Esophagus squamous epithelium (tissue), 5 donors: ENCODE measurements at places on chromosomes 1 and 21.

GRCh38 chr1:159925719-159926078 lies 392 bp upstream of the TAGLN2 start:
- no peak for DNase-seq

- DNase-seq: no peak
Observed at GRCh38 chr1:107549152-107549810, 408.4 kb downstream of the NTNG1 start.

- DNase-seq: no peak
Observed at GRCh38 chr21:45262041-45262581, 25.6 kb downstream of the POFUT2 start.

DNA sequence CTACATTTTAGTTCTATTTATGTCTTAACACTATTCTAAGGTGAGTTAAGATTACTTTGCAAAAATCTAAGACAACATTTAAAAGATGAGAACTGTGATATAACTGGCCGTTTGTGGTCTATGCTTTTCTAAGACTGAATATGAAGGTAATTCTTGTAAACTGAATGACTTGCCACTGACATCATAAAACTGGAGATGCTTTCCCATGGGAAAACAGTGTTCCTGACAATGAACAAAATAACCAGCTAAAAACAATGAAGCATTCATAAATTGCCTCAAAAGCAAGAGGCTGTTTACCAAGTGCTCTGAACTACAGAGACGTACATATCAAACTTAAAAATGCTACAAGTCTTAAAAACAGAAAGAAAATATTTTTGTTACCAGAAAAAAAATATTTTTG lies 54.7 kb downstream of the APP start:
- DNase-seq: no peak

DNA sequence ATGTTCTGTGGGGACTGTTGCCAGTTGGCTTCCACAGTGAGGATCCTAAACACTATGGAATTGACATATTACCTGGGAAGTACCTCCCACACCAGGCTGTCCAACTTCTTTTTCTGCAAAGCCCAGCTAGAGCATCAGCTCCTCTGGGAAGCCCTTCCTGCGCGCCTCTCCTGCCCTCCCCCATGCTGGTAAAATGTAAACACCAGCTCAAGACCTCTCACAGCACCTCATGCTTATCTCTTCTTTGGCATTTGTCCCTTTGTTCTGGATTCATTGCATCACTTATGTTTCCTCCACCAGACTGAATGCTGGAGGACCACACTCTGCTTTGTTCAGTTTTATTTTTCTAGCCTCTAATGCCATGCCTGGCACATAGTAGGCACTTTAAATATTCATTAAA lies 172.1 kb downstream of the HHAT start:
- no peak for DNase-seq

DNA sequence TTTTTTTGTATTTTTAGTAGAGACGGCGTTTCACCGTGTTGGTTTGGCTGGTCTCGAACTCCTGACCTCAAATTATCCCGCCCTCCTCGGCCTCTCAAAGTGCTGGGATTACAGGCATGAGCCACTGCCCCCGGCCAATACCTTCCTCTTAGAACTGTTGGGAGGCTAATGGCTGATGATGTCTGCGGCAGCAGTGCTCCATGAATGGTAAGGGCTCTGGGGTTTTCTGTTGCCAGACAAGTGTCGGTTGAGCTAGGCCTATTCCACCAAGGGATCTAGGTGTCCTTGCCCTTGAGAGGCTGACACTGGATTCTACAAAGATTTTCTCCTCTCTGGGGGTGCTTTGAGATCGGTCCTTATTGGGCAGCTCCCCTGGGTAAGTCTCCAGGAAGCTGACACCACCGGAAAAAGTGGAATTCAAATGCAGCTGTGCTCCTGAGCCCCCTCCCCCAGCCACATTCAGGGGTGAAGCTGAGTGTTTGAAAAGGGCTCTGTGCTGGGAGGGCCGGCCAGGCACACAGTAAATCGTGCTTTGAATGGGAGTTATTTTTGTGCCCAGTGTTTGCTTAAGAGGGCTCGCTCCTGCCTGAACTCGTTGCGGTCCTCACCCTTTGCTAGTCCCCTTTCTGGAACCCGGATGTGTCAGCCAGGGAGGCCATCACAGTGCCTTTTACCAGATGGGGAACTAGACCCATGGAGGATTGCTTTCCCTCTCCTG lies 5.2 kb downstream of the SOX13 start:
- DNase-seq: no peak

- no peak for DNase-seq
Observed at GRCh38 chr1:78690516-78690915, 40.9 kb downstream of the IFI44 start.

DNA sequence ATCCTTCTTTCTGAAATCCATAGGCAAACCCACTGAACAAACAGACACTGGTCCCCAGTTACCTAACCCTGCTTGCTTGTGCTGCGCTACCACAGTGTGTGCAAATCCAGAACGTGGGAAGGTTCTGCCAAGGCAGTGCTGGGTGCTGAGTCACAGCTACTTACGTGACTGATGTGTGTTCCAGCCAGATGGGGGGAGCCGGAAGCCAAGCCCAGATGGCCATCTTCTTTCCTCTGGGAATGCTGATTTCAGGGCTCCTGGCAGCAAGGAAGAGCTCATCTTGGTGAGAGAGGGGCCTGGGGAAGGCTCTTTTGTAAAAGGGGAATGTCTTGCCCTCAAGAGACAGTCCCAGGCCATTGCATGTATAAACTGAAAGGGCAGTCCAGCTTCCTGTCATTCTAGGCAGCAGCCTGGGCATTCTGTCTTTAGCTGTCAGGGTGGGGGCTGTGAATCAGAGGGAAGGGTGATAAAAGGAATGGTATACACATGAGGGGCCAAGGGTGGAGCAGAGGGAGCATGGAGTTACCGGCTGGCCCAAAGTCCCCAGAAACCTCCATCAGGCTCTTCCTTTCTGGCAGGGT lies 54.1 kb downstream of the CD46 start:
- DNase-seq: no peak

DNA sequence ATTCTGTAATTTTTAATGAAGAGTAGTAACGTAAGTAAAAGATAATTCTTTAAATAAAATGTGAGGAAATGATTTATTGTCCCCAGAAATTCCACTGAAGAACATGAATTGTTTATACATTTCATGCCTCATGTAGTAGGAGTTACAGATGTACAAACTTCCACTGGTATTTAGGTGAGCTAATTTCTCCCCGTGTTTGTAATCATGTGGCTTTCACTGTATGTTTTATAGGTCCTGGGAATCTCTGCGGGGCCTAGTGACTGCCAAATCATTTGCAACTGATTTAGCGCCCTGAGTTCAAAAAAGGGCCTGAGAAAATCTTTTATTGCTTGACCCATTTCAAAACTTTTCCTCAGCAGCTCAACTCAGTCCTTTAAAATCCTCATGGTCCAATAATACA lies 30.5 kb upstream of the FASLG start:
- DNase-seq: no peak

DNA sequence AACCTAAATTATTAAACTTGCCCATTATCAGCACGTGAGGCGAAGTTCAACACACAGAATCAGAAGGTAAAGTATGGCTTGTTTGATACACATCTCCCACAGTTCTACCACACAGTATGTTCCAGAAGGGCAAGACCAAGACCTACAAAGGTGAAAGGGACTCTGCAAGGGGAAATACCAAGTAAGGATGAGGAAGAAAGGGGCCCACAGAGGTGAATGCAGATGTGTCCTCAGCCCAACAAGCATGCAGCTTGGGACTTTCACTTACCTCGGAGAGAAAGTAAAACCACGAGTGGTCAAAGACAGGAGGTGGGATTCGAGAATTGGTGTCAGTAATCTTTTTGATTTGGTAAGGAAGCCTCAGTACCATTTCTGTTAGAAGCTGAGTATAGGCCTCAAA lies 85.8 kb downstream of the UBR4 start:
- no peak for DNase-seq

DNA sequence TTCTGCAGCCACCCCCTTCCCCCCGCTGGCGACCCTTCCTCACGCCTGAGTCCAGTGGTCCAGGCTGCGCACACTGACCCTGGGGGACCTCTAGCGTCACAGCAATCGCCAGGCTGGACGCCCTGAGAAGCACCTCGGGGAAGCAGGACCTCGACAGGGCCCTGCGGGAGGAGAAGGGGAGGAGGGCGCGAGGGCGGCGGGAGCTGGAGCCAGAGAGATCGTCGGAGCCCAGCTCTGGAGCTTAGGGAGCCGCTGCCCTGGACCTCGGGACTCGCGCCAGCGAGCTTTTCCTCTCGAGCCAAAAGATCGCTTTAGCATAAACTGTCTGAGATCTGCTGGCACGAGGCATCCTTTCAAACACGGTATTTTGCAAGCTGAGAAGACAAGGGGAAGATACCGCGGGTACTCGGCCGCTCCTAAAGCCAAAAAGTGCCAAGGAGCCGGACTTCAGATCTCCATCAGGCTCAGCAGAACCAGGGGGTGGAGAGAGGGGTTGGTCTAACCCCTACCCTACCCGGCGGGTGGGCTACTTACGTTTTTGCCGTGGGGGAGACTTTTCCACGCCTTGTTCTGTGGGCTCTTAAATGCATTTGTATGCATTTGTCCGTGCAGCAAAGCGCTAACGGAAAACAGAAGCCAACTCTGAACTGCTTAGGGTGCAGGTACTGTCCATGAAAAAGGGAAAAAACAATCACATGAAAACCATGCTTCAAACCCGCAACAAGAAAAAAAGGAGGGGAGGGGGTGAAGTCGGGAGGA lies 586 bp downstream of the COL24A1 start:
- no peak for DNase-seq

GRCh38 chr1:26094076-26094669 lies 17.5 kb upstream of the PDIK1L start:
- no peak for DNase-seq

GRCh38 chr1:158037866-158038359 lies 44.5 kb downstream of the KIRREL1 start:
- DNase-seq: no peak

GRCh38 chr21:40803101-40803500 lies 43.9 kb downstream of the DSCAM start:
- no peak for DNase-seq

DNA sequence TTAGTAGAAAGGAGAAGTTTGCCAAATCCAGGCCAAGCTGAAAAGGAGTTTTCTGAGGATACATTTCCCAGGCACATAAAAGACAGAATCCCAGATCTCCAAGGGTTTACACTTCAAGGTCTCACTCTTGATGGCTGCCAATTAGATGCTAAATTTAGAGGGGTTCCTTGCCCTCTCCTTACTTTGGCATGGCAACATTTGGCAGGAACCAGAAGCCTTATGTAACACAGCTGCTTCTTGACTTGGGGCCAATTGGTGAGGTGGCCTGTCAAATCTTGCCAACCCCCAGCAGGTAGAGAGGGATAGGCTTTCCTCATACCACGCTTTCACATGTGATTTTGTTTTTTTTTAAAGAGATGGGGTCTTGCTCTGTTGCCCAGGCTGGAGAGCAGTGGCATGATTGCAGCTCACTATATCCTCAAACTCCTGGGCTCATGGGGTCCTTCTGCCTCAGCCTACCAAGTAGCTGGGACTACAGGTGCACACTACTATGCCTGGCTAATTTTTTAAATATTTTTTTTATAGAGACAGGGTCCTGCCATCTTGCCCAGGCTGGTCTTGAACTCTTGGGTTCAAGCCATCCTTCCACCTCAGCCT lies 25.2 kb upstream of the NKAIN1 start:
- no peak for DNase-seq

DNA sequence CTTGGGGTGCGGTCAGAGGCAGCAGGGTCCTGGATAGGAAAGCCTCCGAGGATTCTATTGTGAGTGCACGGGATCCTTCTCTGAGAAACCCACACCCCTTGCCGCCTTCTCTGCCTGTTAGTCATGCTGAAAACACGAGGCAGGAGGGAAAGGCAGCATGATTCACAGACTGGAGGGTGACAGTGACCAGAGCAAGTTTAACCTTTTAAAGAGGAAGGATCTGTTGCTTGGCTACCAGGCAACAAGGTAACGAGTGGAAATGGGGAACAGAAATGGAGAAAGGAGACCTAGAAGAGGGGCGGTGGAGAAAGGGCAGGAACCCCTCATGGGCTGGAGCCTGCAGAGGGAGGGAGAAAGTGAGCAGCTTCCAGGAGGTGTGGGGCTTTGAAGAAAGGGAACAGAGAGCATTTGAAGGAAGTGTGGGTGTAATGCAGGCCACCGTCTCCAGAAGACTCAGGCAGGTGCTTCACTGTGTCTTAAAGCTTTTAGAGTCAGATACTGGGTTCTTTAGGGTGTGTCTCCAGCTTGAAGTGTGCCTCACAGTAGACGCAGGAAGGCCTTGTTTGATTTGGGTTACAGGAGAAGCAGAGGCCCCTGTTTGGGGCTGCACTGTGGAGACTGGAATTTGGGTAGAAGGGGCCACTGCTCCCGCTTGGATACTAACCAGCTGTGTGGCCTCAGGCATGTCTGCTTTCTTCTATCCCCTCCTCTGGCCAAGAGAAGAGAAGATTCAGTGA lies 19.1 kb downstream of the OPTC start:
- DNase-seq: no peak

DNA sequence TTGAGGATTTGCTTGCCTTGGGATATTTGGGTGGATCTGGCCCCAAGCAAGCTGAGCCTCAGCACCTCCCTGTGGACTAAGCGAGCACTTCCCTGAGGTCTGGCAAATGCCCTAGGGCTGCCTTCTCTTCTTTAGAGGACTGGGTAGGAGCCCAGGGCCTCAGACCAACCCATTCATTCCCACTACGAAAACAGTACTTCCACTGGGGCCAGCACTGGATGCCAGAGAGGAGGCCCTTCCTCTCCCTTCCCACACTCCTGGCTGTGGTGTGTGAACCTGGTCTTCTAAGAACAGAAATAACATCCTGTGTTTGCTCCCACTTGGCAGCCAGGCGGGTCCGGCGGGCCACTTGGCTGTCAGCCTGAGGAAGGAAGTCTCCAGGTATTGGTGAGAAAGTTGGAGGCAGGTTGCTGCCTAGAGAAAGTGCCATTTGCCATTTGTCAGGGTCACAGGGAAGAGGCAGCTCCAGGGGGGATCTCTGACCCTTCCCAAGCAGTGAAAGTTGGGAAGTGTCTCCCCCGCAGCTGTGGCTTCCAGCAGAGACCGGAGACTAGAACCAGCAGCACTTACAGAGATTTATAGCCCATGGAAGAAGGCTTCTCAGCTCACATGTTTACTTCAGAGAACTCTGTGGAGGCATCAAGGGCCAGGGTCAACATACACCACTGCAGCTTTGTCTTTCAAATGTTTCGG lies 323.5 kb downstream of the SIPA1L2 start:
- no peak for DNase-seq

GRCh38 chr1:172429331-172430127 lies 9.0 kb downstream of the C1orf105 start:
- no peak for DNase-seq

DNA sequence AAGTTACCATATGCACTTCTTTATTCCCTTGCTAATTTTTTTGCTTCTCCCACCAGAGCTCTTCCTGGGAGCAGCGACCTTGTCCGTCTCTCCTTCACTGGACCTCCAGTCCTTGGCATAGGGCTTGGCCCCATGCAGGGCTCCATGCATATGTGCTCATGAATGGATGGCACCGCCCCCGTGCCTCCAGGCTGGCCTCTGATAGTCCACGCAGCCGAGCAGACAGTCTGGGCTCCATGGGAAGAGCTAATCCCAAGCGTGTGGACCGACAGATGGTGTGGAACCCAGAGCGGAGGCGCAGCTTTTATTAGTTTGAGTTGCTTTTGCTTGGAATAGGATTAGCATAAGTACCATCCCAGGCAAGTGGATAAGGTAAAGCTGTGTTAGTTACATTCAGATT lies 41.8 kb downstream of the CDCP2 start:
- DNase-seq: no peak

GRCh38 chr1:208279826-208280588 lies 35.8 kb upstream of the PLXNA2 start:
- DNase-seq: no peak

GRCh38 chr1:156365754-156366153 lies 3.3 kb upstream of the RHBG start:
- DNase-seq: no peak
